ENCODE measurements at places on chromosomes 3 and 15.

GRCh38 chr3:100288288-100288894 lies 27.6 kb downstream of the TBC1D23 start:
- no peak for DNase-seq

- DNase-seq: no peak
Measured at GRCh38 chr3:71299160-71299559, 284.4 kb downstream of the FOXP1 start.

GRCh38 chr3:171833789-171834460 lies 9.2 kb upstream of the TMEM212 start:
- DNase-seq: no peak

DNA sequence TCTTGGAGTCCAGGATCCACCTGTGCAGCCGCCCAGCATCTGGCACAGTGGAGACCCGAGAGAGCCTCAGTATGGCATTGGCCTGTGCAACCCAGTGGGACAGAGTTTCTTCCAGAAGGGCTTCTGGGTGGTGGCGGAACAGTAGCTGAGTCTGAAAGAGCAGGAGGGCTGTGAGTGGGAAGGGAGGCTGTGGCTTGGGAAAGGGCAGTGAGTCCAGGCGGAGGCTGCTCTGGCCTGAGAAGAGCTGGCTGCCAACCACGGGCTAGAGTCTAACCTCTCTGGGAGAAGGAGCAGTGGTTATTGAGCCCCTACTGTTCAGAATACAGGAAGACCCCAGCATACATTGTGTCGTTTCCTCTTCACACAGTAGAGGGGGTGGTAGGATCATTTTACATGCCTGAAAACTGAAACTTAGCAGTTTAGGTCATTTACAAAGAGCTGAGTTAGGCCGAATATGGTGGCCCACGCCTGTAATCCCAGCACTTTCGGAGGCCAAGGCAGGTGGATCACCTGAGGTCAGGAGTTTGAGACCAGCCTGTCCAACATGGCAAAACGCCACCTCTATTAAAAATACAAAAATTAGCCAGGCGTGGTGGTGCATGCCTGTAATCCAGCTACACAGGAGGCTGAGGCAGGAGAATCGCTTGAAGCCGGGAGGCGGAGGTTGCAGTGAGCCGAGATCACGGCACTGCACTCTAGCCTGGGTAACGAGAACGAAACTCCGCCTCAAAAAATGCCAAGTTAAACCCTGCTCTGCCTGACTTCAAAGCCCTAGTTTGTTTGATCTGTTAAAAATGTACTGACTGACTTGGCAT lies 3.2 kb downstream of the AEN start:
- DNase-seq: no peak

GRCh38 chr3:145882436-145882835 lies 278.5 kb downstream of the PLOD2 start:
- DNase-seq: no peak

DNA sequence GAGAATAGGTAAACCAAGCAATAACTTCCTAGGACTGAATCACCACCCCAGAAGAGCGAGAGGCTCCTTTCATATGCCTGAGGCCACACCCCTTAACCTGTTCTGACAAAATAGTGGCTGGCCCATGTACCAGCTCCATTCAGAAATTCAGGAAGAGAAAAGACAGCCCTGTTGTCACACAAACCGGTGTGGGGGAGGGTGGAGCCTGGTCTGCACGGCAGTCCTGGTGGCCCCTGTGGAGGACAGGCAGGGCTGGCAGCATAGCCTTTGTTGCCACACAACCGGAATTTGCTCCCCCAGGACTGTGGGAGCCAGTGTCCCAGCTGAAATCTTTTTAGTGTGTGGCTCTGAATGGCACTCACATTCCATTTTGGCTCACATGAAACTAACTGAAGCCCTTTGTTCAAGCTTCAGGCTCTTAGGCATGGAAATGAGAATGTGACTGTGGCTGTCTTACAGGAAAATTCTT lies 23.8 kb downstream of the RLBP1 start:
- peak; percentile 94 for DNase-seq

GRCh38 chr3:68904064-68904463 lies 28.3 kb downstream of the TAFA4 start:
- DNase-seq: no peak

DNA sequence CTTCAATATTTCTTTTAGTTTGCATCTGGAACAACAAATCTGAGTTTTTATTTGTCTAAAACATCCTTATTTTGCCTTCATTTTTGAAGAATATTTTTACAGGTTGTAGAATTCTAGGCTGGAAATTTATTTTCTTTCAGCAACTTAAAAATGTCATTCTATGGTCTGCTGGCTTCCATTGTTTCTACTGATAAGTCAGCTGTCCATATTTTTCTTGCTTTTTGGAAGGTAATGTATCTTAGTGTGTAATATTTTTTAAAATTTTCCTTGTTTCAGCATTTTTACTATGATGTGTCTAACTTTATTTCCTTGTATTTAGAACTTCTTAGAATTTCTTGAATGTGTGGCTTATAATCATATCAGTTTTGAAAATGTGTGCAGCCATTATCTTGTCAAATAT lies 37.0 kb downstream of the SEMA6D start:
- no peak for DNase-seq

DNA sequence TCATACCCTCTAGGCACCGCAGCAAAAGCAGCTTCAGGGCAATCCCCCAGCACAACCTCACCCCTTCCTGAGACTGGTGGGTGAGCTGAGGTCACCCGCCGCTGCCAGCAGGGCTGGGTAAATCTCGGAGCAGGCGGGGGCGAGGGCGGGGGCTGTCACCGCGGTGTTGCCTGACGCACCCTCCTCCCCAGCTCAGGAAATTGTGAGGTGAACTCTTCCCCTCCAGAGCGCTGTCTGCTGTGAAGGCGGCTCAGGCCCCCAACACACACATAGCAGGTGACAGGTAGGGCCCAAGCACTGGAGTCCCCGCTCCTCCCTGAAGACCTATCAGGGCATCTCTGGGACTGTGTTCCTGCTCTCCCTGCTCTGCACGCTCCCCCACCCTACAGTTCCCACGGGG lies 30.2 kb upstream of the FURIN start:
- DNase-seq: peak; percentile 47

GRCh38 chr3:107238787-107239186 lies 138.5 kb upstream of the CCDC54 start:
- DNase-seq: no peak

GRCh38 chr15:87752250-87752951 lies 504.1 kb downstream of the NTRK3 start:
- DNase-seq: no peak

- no peak for DNase-seq
Measured at GRCh38 chr15:47124430-47125102, 592.7 kb upstream of the SEMA6D start.

DNA sequence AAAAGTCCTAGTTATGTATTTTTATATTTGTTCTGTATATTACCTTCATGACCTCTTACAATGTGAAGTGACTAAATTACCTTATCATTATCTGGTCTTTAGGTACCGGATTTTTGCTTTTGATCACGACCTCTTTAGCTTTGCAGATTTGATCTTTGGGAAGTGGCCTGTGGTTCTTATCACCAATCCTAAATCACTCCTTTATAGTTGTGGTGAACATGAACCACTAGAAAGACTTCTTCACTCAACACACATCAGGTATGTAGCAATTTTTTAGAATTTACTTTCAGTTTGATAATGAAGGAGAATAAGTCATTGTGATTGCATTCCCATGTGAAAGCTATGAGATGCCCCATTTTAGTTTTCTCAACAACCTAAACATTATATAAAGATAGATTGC lies 18.3 kb downstream of the TMEM62 start:
- DNase-seq: no peak

- no peak for DNase-seq
Measured at GRCh38 chr3:56424336-56424735, 43.9 kb downstream of the ERC2 start.

DNA sequence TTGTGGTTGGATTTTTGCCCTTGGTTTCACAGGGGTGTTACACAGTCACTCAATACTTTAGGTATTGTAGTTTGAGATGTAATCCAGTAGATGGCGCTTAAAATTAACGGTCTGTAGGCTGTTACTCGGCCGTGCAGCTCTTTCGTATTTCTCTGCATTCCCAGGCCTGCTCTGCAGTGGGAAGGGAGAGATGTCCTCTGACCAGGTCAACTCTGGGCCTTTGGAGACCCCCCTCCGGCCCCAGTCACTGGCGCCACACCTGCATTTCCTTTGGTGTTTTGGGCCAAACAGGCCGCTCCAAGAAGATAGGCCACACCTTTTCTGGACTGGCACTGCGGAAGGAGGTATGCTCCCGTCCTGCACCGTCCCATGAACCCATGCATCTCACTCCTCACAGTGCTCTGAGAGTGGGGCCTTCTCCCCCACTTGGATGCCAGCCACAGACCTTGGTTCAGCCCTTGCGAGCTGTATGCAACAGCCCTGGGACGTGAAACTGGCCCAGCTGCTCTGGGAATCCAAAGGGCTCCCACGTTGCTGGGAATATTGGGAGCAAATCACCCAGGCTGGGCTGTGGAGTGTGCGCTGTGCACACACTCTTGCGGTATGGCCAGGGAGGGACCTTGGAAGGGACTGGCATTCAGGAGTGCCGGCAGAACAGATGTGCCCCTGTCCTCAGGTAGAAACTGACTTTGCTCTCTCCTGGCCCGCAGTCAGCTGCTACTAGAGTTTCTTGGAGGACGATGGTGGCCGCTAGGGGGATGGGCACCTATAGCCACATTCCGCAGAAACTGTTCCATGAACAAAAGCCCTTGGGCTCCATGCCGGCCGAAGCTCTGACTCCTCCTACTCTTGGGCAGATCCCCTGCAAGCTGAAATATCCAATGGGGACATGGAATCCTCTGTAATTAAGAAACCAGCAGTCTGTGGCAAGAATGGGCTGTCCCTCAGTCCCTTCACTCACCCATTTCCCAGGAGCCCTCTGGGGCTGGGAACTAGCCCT lies 410.5 kb upstream of the CADM2 start:
- peak; percentile 42 for DNase-seq

DNA sequence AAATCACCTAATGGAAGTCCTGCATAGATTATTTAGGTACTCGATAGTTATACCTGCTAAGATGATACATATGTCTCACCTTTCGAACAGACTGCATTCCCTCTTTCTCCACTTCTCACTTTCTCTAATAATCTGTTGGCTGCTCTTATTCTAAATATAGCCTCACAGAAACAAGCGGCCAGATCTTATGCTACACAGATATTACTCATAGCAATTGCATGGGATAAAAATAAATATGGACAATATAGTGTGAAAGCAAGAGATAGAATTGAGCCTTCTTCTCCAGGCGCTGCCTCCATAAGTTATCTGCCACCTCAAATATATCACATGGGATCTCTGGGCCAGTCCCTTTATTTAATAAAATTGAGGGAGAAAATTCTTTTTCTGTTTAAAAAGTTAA lies 29.5 kb upstream of the TGFBR2 start:
- DNase-seq: no peak

DNA sequence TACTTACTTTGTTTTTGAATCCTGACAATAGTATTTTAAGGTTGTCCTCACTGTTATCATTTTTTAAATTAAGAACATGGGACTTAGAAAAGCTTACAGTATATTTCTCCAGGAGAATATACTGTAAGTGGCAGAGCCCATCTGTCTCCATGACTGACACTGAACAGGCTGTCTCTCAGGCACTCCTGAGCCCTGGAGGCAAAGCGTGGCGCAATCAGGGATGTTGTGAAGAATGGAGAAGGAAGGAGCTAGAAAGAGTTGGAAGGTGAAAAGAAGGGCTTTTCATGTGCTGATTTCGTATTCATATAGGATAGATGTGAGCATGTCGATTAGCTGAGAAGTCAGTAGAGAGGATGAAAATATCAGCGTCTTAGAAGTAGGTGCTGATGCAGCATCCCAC lies 41.5 kb downstream of the FGF12 start:
- DNase-seq: no peak

GRCh38 chr3:106731230-106731629 lies 646.0 kb upstream of the CCDC54 start:
- DNase-seq: no peak

DNA sequence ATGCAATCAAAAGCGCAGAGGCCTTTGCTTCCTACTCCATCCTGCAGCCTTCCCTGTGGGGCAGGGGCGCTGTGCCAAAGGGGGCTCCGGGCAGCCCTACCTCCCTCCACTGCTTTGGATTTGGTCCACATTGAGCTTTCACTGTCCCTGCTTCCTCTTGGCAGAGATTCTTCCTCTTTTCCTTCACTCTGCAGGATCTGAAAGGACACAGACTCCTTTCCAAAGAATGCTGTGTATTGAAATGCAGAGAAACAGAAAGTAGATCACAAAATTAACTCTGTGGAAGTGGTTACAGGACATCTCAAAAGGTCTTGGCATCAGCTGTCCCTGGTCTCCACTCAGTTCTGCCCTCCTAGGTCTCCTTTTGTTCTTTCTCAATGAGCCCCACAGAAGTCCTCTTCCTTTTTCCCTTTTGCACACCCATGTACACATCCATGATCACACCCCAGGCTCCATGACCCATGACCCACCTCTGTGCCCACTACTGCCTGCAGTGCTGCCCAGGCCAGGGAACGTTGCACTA lies 64.1 kb downstream of the CCR1 start:
- DNase-seq: peak; percentile 53

GRCh38 chr3:58485801-58486435 lies 6.0 kb upstream of the KCTD6 start:
- DNase-seq: no peak

GRCh38 chr3:191051037-191051436 lies 148.0 kb upstream of the OSTN start:
- no peak for DNase-seq

- no peak for DNase-seq
Measured at GRCh38 chr3:25300141-25300540, 127.9 kb upstream of the RARB start.

- DNase-seq: no peak
Measured at GRCh38 chr15:47817969-47818548, 100.8 kb downstream of the SEMA6D start.

DNA sequence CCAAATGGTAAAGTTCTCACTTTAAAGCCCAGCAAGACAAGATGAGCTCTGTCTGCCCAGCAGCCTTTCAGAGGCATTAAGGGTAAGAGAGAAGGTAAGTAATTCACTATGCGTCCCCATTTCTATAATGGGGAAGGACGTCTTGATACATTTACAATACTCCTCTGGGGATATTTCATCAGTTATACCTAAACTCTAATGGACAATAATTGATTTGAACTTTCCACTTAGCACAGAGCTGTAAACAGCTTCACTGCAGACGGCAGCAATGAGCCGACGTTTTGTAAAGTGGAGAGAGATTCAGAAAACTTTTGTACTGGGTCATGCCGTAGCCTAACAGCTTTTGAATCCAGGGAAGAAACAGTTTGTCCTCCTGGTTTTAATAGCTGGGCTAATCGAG lies 127.4 kb downstream of the TIGIT start:
- DNase-seq: no peak

DNA sequence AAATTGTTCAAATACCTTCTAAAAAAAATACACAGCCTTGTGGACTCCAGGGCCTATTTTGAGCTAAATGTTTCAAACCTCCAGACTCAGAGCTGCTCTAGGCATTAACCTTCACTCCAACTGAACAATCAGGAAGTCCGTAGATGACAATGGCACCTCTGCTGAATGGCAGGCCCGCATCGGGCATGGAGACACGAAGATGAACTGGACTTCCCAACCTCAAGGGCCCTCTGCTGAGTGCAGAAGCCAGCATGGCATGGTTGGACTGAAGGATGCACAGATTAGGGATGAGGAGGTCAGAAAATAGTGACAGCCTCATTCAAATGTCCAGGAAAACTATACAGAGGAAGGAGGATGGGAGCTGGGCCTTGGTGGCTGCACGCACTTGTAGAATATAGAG lies 2.2 kb downstream of the FAM174B start:
- no peak for DNase-seq

- DNase-seq: no peak
Measured at GRCh38 chr15:47908950-47909670, 191.8 kb downstream of the SEMA6D start.

All from putamen (tissue), 1 donor.